ENCODE measurements at places on chromosomes 1 and 21.

DNA sequence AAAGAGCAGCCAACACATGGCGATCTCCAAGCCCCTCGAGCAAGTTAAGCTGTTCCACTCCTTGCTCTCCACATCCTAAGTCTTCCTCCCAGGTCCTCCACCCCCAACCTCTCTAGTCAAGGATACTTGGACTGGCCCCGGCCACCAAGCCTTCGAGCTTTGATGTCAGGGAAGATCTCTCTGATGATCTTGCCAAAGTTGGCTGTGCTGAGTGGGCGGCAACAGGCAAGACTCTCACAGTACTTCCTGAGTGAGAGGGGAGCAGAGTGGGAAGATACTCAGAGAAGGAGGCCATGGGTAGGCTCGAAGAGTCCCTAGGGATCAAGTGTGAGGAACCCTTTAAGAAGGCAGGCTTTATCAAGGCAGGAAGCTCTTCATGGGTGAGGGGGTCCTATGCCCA, 2.8 kb downstream of the RFX5 start:
- no peak for DNase-seq

GRCh38 chr1:205291596-205291995, 29.9 kb downstream of the NUAK2 start:
- no peak for DNase-seq

DNA sequence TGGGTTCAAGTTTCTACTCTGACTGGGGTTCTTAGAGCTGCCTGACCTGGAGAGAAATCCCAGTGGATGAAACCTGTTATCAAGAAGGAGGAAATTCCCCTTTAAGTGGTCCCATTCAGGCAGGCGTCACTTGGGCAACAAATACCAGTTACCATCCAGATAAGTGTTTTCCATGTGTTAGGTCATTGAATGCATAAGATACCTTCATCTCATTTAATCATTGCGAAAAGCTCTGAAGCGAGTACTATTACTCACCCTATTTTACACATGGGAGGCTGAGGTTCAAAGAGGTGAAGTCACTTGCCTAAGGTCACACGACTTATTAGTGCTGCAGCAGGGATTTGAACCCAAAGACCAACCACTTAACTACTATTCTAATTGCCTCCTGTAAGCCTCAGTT, 45.5 kb upstream of the RPL11 start:
- DNase-seq: no peak

- DNase-seq: no peak
These were observed 219.8 kb upstream of the DUSP10 start for GRCh38 chr1:221961532-221962292.

DNA sequence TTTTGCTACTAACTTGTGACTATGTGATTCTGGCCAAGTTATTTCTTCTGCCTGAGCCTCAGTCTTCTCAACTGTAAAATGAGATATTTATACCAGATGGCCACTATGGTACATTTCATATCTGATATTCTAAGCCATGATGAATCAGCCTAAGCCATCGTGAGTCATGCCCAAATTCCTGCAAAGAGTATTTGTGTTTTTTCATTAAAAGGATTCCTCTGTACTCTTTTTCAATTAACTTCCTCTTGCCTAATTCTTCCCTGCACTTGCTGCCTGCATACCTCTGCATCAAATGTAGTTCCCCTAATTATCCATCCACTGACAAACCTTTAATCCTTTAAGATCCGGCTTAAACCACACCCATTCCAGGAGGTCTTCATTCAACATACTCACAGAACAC, 575.1 kb upstream of the BEND5 start:
- no peak for DNase-seq
